ENCODE measurements at places on chromosomes 3 and 15. TPM values are rescaled to one million over a fixed set of nuclear protein-coding genes. Genes with fewer than 3 reads are reported as not detected.

DNA sequence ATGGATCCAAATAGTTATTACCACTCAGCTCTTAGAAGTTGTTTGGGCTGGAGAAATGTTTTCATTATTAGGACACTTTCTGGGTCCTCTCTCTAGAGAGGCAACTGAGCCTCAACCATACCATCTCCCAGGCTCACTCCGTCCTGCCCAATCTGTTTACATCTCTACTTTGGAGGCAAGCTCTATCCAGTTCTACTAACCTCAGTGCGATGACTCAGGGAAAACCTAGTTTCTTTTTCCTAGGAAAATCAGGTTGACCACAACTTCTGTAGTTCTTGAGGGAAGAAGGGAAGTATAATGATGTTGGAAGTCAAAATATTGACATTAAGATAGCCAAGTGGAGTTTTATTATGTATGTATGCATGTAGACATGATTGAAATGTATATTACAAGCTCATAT, 40.4 kb downstream of the LPP start:
- DNase-seq = no peak

GRCh38 chr3:123331006-123331405, 117.9 kb downstream of the ADCY5 start:
- DNase-seq = no peak

GRCh38 chr15:73584699-73585420, 48.3 kb downstream of the NPTN start:
- DNase-seq = no peak

- no peak for DNase-seq
Observed at GRCh38 chr15:23644829-23645228, 2.8 kb downstream of the MAGEL2 start.

- peak; percentile 54 for DNase-seq
Observed at GRCh38 chr3:11944052-11944673, 60.0 kb upstream of the SYN2 start.

DNA sequence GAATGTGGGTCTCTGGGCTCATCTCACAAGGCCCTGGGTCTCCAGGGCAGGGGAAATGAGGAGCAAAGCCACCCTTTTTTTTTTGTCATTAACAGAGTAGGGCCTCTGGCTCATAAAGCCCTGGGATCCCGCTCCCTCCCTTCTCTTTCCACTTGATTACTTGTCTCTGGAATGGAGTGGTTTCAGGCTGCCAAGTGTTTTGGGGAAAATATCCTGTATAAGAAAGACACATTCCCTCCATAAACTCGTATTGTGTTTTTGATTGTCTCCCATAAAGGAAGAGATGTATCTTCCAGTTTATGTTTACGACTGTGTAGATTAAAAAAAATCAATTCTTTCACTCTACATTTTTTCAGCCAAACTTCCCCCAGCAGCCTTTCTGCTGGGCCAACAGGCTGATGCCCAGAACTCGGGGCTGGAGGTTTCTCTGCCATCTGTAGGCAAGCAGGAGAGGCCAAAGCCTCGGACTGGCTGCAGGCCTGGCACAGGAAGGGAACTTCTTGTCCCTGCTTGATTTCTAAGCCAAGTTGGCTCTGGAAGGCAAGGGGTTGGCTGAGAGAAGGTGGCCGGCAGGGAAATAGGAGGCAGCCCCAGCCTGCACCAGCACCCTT, 49.4 kb upstream of the INSYN1 start:
- no peak for DNase-seq

DNA sequence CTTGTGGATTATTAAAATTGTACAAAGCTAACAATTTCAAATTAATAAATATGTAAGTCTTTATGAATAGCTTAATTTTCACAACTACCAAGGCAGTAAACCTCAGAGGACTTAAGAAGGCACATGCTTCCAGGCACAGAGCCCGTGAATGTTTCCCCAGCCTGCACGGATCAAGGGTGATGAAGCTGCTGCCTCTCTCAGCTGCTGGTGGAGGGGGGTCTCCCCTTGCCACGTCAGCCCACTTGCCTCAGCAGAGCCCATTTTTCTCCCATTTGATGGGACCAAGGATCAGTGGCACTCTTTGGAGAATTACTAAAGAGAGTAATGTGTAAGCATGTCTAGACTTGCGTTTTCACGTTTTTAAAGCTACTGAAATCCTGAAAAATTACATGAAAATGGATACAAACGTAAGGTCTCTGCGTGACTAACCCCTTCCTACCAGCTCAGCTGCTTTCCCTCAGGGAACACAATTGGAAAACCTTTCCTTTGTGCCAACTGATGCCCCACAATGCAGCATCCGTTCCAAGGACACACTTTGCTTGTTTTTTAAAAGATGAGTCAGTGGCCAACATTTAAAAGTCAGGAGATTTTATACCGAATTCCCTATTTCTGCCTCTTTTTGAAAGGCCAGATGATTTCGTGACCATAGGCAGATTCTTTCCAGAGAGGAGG, 494.1 kb downstream of the GABRG3 start:
- DNase-seq = no peak

GRCh38 chr3:142990721-142991120, 10.6 kb upstream of the U2SURP start:
- no peak for DNase-seq

GRCh38 chr15:41474941-41475340, 18.7 kb upstream of the ITPKA start:
- no peak for DNase-seq

GRCh38 chr3:14792691-14793121, 26.1 kb upstream of the FGD5 start:
- DNase-seq = no peak

GRCh38 chr3:66439666-66440344, 61.0 kb downstream of the LRIG1 start:
- no peak for DNase-seq

GRCh38 chr15:91253605-91254004, 153.5 kb downstream of the SV2B start:
- no peak for DNase-seq

DNA sequence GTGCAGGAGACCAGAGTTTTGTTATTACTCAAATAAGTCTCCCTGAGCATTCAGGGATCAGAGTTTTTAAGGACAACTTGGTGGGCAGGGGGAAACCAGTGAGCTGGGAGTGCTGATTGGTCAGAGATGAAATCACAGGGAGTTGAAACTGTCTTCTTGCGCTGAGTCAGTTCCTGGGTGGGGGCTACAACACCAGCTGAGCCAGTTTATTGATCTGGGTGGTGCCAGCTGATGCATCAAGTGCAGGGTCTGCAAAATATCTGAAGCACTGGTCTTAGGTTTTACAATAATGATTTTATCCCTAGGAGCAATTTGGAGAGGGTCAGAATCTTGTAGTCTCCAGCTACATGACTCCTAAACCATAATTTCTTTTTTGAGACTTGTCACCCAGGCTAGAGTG, 13.8 kb upstream of the ZNF662 start:
- no peak for DNase-seq

DNA sequence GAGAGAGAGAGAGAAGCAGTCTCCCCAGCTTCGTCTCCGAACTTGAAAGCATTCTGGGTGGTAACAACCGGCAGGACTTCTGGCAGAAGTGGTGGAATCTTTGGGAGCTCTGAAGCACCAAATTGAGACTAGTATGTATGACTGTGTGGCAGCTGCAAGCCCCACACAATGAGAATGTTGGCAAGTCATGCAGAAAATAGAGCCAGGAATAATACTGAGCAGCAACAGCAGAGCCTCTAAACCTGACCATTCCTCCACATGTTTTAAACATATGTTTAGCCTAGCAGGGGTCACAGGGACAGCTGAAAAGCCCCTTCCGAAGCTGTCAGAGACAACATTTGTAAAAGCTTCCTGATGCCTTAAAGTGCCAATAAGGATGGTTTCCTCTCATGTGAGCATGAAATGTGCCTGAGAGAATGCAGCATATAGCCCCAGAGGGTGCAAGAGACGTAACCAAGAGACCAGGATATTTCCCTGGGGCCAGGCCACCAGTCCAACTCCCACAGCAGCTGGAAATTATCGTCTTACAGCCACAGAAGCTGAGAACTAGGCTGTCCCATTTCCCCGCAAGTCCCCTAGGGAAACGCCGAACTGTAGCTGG, 178.6 kb upstream of the CCDC54 start:
- no peak for DNase-seq

GRCh38 chr15:81339321-81339720, 15.4 kb upstream of the STARD5 start:
- no peak for DNase-seq

DNA sequence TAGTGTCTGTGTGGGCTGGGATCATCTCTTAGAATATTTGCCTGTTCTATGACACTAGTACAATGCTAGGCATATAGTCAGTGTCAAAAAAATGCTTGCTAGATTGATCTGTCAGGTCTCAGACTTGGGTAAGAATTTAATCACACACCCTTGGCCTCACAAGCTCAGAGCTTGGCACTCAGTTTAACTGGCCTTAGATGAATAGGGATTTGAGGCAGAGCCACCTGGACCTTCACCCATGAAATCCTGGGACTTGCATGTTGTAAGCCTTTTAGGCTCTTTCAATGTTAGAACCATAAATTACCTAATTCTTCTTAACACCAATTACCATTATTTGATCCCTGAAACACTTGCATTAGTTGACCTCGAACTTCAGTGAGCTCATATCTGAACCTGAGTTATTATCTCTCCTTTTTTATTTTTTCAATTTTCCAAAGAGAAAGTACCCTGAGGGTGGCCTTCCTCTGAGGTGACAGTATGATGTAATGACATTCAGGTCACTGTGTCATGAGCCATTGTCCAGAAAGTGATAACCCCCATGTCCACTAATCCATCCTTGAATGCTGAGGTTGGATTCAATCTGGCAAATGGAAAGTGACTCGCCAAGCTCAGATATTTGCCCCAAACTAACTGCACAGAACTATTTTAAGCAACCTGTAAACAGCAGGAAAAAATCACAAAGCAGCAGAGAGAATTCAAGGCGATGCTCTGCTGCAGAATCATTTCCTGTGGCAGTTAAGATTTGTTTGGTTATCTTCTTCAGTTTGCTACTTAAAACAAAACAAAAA, 615.2 kb upstream of the NR2F2 start:
- DNase-seq = no peak

DNA sequence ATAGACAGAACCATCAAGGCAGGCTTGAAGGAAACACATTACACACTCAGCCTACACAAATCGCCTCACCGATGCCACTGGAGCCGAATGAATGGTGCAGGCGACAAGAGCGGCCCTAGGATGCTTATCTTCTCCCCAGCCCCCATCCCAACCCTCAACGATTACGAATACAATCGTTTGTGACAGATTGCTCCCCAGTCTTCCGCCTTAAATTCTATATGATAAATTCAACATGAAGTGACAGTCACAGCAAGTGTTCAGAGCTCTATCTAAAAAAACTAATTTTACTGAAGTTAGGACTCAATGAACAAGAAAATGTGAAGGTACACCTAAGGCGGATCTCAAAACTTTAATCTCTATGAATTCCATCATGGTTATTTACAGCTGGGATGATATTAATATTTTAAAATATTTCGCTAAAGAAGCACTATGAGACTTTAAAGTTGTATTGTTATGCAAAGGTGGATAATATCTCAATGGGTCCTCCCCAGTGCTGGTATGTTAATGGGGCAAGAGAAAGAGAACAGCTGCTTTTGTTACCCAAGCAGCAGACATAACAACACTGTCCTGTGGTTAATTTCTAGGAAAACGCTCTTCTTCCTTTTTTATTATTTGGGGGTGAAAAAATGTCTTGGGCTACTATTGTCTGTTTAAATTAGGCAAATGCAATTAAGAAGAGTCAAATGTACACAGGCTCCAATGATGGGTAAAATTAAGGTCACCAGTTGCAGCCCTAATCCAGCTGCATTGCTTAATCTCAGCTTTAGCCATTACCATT, 147.6 kb upstream of the NR2F2 start:
- DNase-seq = no peak

- DNase-seq = no peak
Observed at GRCh38 chr15:33091983-33092693, 102.4 kb downstream of the FMN1 start.

DNA sequence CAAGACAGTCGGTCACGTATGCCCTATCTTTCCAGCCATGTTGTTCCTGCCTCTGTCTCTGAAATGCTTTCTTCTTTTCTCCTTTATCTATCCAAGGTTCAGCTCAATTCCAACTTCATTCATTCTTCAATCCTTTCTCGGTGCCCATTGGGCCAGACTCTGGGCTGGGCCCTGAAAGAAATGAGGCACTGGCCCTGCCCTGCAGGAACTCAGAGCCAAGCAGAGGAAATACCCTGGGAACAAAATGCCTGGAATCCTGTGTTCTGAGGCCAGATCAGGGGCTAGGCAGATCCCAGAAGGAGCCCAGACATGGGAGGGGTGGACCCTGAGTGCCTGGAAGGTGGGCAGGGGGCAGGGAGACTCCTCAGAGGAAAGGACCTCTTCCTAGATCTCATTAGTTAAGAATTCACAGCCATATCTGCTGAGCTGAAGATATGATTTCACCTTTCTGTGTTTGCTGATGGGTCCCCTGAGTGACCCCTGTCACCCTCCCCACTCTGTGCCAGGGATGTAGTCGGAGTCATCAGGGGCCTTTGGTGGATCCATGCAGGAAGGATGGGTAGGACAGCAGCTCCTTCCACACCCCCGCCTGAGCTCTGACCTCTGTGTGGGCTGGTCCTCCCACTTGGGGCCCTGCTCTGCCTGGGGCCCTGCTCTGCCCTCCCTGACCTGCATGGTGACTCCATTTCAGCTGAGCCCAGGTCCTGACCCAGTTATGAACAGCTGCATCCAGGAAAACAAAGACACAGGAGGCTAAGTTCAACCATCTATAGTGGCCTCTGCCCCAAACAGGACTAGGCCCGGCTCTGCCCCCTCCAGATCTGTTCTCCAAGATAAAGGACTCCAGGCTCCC, 5.3 kb upstream of the DAPK2 start:
- DNase-seq = no peak

GRCh38 chr3:124895756-124896155, 8.6 kb upstream of the ITGB5 start:
- DNase-seq = no peak

DNA sequence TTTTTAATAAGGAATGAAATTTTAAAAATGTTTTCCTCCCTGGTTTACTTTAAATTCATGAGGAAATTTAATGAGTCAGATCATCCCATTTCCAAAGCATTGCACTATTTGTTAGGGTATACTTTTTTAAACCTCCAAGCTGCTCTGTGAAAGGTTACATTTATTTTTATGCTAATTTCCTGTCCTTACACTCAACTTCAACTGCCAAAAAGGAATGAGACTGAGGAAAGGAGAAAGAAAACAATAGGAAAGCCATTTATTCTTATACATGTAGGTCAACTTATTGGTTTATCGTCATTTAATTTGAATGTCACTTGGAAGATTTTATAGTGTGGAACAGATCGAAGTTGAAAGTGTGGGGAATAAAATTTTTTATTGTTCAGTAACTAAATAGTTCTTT, 104.1 kb downstream of the ALCAM start:
- DNase-seq = no peak

GRCh38 chr15:91522605-91523332, 330.7 kb upstream of the SLCO3A1 start:
- no peak for DNase-seq

GPR176 gene
- total RNA-seq = 1.6 TPM

CPA3 gene
- 2.0 TPM for total RNA-seq

CEMIP gene
- 9.7 TPM for total RNA-seq

ILDR1 gene
- total RNA-seq = 2.0 TPM

VWA5B2 gene
- not detected for total RNA-seq

PRKCI gene
- 38.6 TPM for total RNA-seq

STRIT1 gene
- not detected for total RNA-seq

NUSAP1 gene
- total RNA-seq = 17.4 TPM

PCYT1A gene
- total RNA-seq = 144 TPM

GABRA5 gene
- not detected for total RNA-seq

REC114 gene
- not detected for total RNA-seq

TEX55 gene
- total RNA-seq = not detected

GOLGA8O gene
- not detected for total RNA-seq

CCDC174 gene
- total RNA-seq = 27.7 TPM

SLC12A1 gene
- not detected for total RNA-seq

All from lower leg skin (tissue), 4 donors.